ENCODE measurements at places on chromosomes 5 and 9. TPM values are rescaled to one million over a fixed set of nuclear protein-coding genes. Genes with fewer than 3 reads are reported as not detected.

The STING1 gene
- total RNA-seq = 295 TPM

The GPR150 gene
- 0.37 TPM for total RNA-seq

The SLC46A2 gene
- not detected for total RNA-seq

The INSL4 gene
- not detected for total RNA-seq

The HAPLN1 gene
- total RNA-seq = not detected

The SLC4A9 gene
- total RNA-seq = not detected

The HSPB3 gene
- not detected for total RNA-seq

The CNTFR gene
- not detected for total RNA-seq

The IL4 gene
- 2.1 TPM for total RNA-seq

The APBA1 gene
- 0.20 TPM for total RNA-seq

The TLE1 gene
- total RNA-seq = 0.74 TPM

The VPS13A gene
- 53.1 TPM for total RNA-seq

The ZNF454 gene
- 0.17 TPM for total RNA-seq

The ADAMTS6 gene
- 1.5 TPM for total RNA-seq

The MYMK gene
- total RNA-seq = not detected

The FBXL17 gene
- total RNA-seq = 27.7 TPM

The CNTNAP3B gene
- not detected for total RNA-seq

The CENPK gene
- 47.9 TPM for total RNA-seq

The FOXD4L6 gene
- not detected for total RNA-seq

The PCDHGB1 gene
- total RNA-seq = not detected

The SLC34A3 gene
- total RNA-seq = not detected

The EGFL7 gene
- total RNA-seq = 1.7 TPM

The PDGFRB gene
- total RNA-seq = not detected

The LURAP1L gene
- total RNA-seq = not detected

The DOCK8 gene
- 219 TPM for total RNA-seq

The LYRM7 gene
- 6.5 TPM for total RNA-seq

The FOXD4 gene
- total RNA-seq = 0.32 TPM

The CDC25C gene
- total RNA-seq = 0.37 TPM
